Mesenteric fat pad (tissue), 1 donor: ENCODE measurements at places on chromosomes 2 and 18. TPM values are rescaled to one million over a fixed set of nuclear protein-coding genes. Genes with fewer than 3 reads are reported as not detected.
A peak's percentile ranks its signal among the peaks of the same experiment; 100 is the strongest.

The RHBDD1 gene
- total RNA-seq, result 31.9 TPM

DNA sequence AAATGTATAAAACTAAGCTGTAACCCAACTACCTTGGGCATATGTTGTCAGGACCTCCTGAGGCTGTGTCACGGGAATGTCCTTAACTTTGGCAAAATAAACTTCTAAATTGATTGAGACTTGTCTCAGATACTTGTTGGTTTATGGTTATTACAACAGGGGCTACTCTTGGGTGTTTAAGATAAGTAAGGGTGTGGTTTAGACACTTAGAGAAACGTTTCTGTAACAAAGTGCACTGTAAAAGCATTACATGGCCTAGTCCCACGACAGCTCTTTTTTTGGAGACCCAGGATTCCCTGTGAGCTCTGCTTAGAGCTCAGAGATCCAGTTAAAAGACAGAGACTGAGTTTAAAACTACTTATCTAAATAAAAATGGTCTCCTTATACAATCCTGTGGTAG is 32.3 kb upstream of the LIPG start:
- no peak for DNase-seq

DNA sequence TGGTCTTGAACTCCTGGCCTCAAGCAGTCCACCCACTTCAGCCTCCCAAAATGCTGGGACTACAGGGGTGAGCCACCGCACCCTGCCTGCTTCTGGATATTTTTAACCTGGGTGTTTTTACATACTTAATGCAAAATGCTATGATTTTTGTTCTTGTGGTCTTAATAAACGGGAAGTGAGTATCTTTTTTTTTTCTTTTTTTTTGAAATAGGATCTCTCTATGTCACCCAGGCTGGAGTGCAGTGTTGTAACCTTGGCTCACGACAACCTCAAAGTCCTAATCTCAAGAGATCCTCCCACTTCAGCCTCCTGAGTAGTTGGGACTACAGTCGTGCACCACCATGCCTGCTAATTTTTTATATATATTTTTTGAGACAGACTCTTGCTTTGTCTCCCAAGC is 19.2 kb upstream of the ASXL2 start:
- no peak for DNase-seq

The SETBP1 gene
- 21.6 TPM for total RNA-seq

DNA sequence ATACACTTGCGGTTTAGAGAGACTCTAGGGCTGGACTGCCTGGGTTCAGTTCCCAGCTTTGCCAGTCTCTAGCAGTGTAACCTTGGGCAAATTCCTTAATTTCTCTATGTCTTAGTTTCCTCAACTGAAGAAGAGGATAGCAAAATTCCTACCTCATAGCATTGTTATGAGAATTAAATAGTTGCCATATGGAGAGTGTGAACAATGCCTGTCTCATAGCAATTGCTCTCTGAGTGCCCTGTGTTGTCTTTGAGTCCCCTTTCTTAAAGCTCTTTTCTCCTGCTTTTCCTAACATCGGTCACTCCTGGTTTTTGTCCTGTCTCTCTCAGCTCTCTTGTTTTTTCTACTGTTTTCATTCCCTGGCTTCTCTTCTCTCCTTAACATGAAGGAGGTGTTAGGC is 116.8 kb upstream of the ALPP start:
- DNase-seq, result no peak

GRCh38 chr18:8962192-8962779 is 140.2 kb upstream of the NDUFV2 start:
- DNase-seq, result peak; percentile 77

GRCh38 chr2:239249776-239250175 is 151.0 kb downstream of the HDAC4 start:
- peak; percentile 90 for DNase-seq

DNA sequence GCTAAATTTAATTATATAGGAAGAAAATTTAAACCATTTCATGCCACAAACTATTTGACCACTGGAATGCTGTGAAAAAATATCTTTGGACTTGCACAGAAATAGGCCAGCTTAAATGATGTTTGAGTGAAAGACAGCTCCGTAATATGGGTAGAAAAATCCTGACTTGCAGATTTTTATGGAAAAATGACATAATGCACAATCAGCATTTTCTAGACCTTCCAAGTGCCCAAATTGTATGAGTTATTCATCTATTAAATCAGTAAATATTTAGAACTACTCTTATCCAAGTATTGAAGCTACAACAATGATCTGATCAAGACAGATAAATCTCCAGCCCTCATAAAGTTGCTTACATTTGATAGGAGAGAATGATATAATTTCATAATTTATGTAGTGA is 691.1 kb upstream of the DDX18 start:
- no peak for DNase-seq
